ENCODE measurements at places on chromosomes 12 and 14.

DNA sequence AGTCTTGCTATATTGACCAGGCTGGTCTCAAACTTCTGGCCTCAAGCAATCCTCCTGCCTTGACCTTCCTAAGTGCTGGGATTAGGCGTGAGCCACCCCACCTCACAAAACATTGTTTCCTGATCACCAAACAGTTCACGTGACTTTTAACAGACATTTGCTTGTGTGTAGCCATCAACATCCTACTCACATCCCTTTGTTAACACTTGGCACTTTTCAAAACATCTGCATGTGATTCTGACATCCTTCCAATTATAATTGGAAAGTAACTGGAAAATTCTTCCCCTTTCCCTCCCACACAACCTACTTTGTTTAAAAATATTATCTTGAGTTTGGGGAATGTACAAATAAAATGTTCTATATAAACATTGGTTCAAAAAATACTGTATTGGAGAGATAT lies 317.9 kb downstream of the PCNX1 start:
- no peak for DNase-seq

- DNase-seq, result peak; percentile 82
Observed at GRCh38 chr12:59040656-59041055, 120.4 kb upstream of the LRIG3 start.

DNA sequence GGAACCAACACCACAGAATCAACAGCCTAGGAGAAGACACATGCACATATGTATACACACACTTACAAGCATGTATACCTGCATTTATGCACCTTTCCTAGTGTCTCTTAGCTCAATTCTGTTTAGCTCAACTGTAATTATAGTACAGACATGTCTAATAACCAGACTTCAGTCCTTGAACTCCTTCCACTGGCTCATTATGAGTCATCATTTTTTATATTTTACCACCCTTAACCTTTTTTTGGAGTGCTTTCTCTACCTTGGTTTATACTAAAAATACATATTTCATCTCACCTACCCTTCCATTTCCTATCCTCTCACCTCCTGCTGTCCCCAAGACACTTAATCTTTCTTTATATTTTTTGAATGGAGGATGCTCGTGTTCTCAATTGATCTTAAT lies 110.4 kb downstream of the ARID2 start:
- no peak for DNase-seq

DNA sequence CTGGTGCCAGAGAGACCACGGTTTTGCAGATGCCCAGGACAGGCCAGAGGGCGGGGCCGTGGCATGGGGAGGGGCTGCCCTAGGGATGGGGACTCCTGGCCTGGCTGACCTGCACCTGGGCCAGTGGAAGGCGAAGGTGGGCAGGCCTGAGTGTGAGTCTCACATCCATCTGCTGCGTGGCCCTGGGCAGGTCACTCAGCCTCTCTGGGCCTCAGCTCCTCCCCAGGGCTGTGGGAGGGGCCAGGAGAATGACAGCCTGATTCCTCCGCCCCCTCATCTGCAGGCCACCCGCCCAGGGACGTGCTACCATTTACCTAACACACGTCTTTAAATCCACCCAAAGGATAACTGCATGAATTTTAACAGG lies 90.9 kb downstream of the GALNT9 start:
- DNase-seq, result no peak

GRCh38 chr14:105021656-105022275 lies 883 bp upstream of the CDCA4 start:
- DNase-seq, result no peak

DNA sequence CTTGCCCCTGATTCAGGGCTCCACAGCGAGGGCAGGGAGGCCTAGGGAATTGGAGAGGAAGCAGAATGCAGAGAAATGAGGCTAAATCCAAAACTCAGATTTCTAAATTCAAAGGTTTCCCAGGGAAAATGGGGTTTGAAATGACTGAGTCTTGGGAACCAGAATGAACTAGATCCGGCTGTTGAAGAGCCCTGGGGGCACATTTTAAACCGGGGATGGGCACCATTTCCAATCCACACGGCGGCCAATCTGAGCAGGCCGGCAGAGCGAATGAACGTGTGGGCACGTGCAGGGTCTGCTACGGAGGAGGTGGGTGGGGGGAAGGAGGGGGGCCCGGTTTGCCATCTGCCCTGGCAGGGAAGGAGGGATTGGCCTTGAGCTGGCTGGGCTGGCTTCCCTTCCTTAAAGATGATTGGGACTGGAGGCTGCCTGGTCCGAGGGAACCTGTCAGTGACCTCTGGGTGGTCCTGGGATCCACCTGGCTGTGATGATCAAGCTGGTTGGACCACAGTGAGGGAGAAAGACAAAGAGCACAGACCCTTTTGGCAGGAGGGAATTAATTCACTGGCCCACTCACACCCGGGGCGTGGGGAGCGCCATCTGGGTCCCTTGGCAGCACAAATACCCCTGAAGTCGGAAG lies 161.0 kb downstream of the RBM19 start:
- no peak for DNase-seq

DNA sequence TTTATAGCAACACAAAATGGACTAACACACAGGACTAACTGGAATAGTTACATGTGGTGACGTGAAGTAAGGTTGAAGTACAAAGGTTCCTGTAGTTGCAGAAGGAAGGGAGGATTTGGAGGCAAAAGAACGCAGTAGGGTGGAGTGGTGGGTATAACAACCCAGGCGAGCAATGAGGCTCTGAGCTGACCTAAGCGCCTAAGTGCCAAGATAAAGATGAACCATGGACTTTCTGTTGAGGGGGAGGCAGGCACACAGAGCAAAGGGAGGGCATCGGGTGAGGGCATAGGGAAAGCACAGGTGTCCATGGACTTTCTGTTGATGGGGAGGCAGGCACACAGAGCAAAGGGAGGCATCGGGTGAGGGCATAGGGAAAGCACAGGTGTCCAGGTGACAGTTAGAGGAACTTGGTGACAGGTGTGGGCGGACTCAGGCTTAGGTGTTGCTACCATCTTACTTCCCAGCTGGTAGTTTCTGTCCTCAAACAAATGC lies 15.2 kb downstream of the SCNN1A start:
- DNase-seq, result no peak

DNA sequence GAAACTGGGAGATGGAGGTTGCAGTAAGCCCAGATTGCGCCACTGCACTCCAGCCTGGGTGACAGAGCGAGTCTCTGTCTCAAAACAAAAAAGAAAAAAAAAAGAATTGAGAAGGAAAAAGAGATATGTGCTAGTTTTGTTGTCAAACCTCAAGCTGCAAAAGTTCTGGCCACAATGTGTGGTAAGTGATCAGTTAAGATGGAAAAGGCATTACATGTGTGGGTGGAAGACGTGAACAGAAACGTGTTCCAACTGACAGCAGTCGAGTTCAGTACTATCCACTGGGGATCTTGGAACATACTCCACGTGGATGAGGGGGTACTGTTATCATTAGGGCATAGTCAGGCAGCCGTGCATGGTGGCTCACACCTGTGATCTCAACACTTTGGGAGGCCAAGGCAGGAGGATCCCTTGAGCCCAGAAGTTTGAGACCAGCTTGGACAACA lies 17.3 kb downstream of the GPR68 start:
- DNase-seq, result no peak

GRCh38 chr12:2306735-2307134 lies 253.9 kb downstream of the CACNA1C start:
- DNase-seq, result no peak

DNA sequence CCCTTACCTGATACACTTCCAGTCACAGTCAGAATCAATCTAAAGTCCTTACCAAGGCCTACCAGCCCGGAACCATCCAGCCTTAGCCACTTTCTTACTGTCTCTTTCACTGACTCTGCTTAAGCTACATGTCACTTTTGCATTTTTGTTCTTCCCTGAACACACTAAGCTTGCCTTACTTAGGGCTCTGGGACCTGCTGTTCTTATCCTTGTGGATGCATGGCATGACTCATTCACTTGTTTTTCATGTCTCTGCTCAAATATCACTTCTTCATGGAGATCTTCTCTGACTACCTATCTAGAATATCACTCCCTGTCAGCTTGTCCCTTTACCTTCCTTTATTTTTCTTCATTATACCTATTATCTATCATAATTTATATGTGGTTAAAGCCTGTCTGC lies 65.6 kb upstream of the ZDHHC17 start:
- DNase-seq, result no peak

DNA sequence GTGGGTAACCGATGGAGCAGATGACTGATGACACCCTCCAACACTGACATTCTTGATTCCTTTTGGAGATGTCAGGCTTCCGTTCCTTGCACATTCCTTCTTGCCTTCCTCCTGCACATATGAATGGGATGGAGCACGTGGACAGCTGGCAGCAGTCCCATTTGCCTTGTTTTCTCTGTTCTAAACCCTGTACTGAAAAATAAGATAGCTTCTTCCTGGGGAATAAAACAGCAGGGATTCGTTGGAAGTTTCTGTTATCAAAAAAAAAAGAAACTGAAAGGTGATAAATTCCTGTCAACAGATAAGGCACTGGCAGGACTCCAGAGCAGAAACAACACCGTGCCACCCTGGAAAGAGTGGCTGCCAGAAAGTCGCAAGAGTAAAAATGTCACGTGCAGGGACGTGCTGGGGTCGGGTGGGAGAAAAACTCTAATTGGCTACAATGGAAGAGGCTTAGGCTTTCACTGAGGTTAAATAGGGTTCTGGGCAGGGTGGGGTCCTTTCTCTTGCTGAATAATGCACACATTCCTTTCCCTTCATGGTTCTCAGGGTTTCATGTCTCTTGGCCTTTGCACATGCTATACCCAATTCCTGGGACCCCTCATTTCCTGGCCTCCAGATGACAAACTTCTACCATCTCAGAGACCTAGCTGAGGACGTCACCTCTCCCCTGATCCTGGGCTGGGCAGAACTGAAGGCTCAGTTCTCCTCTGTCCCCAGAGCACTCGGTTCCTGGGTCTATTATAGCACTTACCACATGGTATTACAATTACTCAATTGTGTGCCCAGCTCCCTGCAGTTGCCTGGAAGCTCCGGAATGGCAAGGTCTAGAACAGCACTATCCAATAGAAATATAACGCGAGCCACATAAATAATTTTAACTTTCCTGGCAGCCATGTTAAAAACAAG lies 7.0 kb upstream of the NUAK1 start:
- no peak for DNase-seq

DNA sequence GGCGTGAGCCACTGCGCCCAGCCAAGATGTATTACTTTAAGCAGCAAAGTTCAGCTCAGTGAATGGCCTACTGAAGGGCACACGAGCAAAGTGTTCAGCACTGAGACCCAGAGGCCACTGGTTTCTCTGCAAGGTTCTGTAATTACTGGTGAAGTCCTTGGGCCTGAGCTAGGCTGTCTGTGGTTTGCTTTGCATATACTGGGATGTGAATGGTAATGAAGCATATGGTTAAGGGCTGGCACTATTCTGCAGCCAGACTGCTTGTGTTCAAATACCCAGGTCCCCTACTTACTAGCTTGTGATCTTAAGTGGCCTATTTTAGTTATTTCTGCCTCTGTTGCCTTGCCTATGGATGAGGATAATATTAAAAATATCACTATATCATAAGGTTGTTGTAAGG lies 72.0 kb downstream of the LLPH start:
- no peak for DNase-seq

DNA sequence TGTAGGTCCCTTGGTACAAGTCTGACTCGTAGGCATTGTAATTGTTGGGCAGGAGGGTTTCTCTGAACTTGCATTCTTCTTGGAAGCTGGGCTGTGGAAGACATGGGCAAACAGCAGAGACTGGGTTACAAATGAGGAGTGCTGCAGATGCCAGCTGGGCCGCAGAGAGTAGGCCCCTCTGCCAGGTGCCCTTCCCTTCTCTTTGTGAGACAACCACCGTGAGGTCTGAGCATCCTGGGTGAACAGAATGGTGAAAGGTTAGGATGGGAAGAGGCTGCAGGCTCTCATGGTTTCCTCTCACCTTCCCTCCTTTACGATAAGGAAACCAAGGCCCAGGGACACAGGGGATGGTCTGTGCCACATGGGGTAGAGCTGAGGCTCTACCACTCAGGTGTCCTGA lies 11.3 kb downstream of the FGF6 start:
- DNase-seq, result no peak

GRCh38 chr12:32015036-32015435 lies 55.8 kb downstream of the RESF1 start:
- DNase-seq, result no peak

DNA sequence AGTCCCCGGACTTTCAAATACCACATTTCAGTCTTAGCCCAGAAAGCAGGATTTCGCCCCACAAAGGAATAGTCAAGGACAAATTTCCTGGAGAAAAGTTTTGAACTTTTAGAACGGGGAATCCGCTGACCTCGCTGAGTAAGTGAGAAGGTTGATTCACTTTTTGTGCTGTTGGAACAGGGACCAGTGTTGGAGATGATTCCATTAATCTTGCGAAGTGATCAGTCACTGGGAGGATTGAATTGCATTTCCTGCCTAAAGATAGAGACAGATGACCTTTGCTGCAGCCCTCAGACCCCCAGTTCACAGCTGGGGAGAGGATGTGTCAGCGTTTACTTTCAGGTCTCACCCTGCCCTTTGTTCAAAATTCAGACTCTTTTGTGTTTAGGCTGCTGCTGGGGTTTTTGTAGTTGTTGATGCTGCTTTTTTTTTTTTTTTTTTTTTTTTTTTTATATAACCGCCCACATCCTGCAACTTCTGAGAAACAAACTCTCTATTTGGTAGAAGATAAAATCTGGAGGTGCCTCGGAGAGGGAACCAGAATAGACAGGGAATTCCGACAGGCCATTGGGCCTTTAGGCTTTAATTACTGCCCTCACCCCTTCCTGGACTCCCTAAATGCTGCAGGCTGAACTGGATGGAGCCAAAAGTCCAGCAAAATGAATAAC lies 9.8 kb upstream of the KDM2B start:
- no peak for DNase-seq

- DNase-seq, result peak; percentile 9
Observed at GRCh38 chr12:119544765-119545625, 48.6 kb upstream of the TMEM233 start.

DNA sequence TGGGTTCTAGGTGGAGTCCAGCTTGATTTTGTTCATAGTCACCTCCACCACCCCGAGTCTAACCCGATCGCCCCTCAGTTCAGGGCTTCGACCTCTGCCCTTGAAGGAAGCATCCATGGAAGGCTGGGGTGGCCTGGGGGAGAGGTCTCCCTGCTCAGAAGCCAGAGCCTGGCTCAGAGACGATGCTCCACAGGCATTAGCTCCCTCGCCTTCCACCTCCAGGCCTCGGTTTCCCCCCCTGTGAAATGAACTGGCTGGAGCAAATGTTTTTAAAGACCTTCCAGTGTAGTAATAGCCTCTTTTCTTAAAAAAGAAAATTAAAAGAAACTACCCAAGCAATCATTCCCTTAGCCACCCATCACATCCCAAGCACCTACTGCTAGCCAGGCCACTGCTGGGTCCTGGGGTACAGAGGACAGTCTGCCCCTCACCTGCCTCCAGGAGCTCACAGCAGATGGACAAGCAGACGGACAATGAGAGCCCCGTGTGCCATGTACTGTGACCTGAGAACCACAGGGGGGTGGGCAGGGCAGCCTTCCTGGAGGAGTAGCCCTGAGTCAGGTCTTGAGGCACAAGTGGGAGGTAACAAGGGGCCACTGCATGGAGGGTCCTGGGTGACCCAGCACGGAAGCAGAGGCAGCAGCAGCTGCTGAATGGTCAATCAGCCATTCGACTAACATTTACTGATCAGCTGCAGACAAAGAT lies 42.3 kb upstream of the EML1 start:
- DNase-seq, result no peak

Measured in kidney epithelial cell (primary cell).